Kidney glomerular epithelial cell (primary cell): ENCODE measurements at places on chromosomes 11 and 22.
A peak's percentile ranks its signal among the peaks of the same experiment; 100 is the strongest.

DNA sequence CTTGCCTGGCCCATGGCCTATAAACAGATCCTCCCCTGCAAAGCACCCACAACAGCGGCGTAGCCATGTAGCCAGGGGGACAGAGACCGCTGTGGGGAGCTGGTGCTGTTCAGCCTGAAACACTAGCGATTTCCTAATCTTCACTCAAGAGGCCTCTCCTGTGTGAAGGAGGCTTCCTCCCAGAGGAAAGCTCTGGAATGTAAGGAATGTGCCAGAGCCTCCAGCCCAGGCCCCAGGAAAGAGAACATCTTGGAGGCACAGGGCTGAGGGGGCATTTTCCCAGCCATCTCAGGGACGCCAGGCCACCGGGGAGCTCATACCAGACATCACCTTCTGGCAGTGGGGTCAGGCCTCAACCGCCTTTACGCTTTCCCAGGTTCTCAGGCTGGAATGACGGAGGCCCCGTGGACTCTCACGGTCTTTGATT, 24.0 kb downstream of the MIAT start:
- peak; percentile 70 for DNase-seq

GRCh38 chr11:60230681-60231080, 12.3 kb downstream of the MS4A4E start:
- no peak for DNase-seq

GRCh38 chr11:68531129-68531693, 70.7 kb downstream of the PPP6R3 start:
- no peak for DNase-seq

DNA sequence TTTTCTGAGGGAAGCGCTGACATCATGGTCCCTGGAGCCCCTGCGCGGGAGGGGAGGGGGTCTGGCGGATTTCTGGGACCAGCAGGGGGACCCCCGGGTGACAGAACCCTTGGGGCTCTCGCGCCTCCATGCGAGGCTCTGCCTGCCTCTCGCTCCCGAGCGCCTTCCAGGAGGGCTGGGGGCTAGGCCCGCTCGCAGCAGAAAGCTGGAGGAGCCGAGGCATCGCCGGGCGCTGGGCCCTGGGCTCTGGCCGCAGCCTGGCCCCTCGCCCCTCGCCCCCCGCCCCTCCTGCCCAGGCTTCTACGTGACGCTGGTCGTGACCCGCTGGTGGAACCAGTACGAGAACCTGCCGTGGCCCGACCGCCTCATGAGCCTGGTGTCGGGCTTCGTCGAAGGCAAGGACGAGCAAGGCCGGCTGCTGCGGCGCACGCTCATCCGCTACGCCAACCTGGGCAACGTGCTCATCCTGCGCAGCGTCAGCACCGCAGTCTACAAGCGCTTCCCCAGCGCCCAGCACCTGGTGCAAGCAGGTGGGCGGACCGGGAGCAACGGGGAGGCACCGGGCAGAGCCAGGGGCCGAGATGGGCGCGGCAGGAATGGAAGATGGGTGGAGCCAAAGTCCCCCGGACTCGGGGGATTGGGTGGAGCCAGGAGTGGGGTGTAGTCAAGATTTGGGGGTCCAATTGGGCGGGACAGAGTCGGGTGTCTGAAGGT, 5.4 kb downstream of the BEST1 start:
- no peak for DNase-seq
